ENCODE measurements at places on chromosomes 16 and 17.

GRCh38 chr16:56944954-56945839 is 13.3 kb downstream of the HERPUD1 start:
- DNase-seq = no peak

DNA sequence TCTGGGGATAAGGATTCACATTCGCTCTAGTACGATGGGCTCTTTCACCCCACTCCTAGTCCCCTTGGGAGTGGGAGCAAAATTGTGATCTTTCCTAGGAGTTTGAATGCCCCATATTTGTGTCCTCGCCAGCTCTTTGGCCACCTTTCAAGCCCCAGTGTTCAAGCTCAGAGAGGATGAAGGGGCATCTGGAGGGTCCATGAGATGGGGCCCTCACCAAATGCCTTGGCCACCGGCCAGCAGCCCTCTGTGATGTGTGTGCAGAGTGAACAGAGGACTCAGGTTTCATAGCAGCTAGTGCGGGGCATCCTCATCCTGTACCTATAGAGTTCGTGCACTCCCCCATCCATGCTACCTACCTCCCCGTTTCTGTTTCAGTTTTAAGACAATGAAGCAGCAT is 140.6 kb downstream of the RAB11FIP4 start:
- DNase-seq = no peak

GRCh38 chr16:71623597-71623996 is 2.4 kb upstream of the MARVELD3 start:
- no peak for DNase-seq

GRCh38 chr17:55587608-55588139 is 76.4 kb upstream of the SMIM36 start:
- no peak for DNase-seq

GRCh38 chr17:27651411-27652345 is 20.7 kb downstream of the LGALS9 start:
- peak; percentile 13 for DNase-seq

GRCh38 chr16:24526701-24527495 is 12.5 kb upstream of the RBBP6 start:
- DNase-seq = no peak

- no peak for DNase-seq
Measured at GRCh38 chr17:34487626-34488025, 91.8 kb upstream of the TMEM132E start.

DNA sequence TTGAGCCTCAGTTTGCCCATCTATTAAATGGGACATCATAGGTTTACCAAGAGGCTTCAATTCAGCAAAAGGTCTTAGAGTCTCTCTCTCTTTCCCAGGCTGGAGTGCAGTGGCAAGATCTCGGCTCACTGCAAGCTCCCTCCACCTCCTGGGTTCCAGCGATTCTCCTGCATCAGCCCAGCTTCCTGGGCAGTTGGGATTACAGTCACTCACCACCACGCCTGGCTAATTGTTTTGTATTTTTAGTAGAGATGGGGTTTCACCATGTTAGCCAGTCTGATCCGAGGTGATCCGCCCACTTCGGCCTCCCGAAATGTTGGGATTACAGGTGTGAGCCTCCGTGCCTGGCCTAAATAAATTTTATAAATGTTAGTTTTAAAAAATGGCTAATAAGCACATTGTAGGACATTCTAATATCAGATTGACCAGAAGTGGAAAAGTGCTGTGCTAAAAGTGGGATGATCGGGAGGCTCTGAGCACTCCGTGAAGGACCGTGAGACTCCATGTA is 1.0 kb upstream of the NLRP1 start:
- no peak for DNase-seq

GRCh38 chr16:57405097-57405496 is 530 bp downstream of the CCL17 start:
- DNase-seq = no peak

DNA sequence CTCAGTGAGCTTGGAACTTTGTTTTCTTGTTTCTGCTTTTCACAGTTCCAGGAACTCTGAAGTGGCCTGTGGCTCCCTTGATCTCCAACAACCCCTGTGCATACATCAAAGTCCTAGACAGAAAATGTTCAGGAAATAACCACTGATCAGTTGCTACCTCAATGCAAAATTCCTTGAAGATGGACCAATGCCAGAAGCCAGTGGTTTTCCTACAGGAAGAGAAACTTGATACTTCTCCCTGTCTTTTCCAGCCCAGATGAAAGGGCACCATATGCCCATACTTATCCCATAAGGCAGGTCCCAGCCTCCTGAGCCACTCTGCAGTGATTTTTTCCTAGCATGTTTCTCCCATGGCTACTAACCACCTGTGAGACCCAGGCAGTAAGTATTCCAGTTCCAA is 12.3 kb upstream of the CDRT4 start:
- DNase-seq = no peak

- DNase-seq = no peak
Measured at GRCh38 chr17:41835214-41835799, 725 bp downstream of the NT5C3B start.

DNA sequence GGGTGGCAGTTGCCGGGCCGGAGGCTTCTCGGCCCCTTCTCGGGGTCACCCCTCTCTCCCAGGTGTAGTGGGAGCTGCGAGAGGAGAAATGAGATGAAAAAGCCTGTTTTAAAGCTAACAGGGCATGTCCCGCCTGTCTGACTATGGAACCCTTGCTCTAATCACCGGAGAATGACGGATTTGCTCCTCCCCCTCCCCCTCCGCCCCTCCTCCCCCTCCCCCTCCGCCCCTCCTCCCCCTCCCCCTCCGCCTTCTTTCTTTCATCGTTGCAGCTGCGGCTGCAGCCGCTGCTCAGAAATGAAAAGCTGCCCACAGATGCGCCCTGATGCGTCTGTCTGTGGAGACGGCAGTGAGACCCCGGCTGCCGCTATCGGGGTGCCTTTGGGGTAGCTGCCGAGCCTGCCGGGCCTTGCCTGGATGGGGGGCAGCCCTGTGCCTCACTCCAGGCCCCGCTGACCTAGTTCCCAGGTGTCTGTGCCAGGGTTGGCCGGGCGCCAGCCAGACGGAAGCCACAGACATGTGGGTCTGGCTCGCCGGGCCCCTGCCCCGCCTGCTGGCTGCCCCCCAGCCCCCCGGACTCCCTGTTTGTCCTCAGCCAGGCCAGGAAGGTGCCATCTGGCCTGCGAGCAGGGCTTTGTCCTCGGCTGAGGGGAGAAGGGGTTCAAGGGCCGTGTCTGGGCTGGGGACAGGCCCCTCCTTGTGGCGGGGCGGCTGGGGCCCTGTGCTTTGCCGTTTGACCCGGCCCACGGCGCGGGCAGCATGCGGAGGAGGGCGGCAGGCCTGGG is 37.7 kb downstream of the GINS2 start:
- DNase-seq = peak; percentile 20

DNA sequence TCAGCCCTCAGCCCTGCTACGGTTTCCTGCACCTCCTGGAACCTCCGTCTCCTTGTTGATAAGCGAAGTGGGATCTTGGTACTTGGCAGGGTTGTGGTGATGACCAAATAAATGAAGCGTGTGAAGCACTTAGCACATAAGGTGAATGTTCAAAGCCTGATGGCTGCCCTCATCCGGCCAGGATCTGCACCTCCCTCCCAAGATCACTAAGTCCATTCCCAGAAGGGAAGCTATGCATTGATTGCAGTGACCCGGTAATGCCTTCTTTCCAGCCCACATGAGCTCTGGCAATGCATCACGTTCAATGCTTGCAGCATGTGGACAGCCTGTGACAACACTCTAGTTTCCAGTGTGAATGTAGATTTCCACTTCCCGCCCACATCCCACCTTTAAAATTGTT is 24.9 kb upstream of the RHOT1 start:
- no peak for DNase-seq

DNA sequence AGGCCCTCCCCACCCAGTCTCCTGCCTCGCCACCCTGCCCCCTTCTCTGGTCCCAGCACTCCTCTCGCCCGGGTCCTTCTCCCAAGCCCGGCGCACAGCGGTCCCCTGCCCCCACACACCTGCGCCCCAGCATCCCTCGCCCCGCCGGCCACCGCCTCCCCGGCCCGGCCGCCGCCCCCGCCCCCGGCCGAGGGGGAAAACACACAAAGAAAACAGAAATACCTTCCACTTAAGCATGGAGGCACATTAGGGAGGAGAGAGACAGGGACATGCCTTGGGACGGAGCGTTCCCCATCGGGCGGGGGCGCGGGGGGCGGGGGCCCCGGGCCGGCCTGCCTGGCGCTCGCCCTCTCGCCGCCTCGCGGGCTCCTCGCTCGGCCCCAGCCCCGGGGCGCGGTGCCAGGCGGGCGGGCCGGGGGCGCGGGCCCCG is 326 bp downstream of the SRCIN1 start:
- DNase-seq = no peak

DNA sequence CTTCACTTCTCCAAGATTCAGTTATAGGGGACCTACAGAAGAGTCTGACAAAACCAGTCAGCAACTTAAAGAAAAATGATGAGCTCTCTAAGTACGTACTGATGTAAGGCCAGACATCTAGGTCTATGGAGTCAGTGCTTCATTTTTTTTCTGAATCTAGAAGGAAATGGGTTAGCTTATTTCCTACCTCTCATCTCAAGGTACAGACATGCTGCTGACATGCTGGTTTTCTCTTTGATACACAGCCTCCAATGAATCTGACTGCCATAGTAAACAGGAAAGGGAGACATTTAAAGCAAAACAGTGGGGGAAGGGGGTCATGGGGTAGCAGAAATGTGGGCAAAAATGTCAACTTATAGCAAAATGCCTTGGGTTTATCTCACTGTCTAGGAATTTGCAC is 16.4 kb downstream of the CDR2 start:
- DNase-seq = no peak

GRCh38 chr16:56357241-56357764 is 68.0 kb downstream of the AMFR start:
- no peak for DNase-seq

- peak; percentile 9 for DNase-seq
Measured at GRCh38 chr17:8162233-8162996, at the start of gene VAMP2. VAMP2 (minus strand) TSS chr17:8162948; CDS start chr17:8162879, 69 bp downstream.

DNA sequence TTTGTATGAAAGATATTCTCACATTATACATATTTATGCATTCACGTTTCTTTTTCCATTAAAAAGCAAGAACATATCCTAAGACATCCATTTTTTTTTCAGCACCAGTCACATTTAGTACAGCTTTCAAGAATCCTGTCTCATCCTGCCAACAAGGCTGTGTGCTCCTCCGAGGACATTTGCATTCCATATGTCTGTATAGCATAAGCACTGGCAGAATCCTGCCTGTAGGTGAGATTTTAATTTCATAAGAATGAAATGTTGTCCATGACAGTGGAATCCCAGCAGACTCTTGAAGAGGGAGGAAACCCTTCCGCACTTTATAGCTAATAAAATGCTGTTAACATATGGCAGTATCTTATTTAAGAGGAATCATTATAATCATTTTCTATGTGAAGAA is 2.9 kb upstream of the PMP22 start:
- no peak for DNase-seq

DNA sequence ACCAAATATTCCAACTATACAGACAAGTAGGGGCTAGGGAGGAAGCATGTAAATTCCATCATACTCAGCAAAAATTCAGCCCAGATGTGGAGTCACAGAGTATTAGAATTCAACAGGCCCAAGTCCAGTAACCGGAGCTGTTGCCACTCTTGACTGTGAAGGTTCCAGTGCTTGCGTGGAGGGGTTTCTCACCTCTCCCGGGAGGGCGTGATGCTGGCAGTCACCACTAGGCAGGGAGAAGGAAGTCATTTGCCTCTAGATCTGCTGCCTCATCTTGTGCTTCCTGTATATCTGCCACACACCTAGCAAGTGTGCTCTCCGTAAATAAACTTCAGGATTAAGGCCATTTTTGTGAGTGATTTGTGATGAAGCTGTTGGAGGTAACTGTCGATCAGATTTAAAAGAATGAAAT is 1.0 kb upstream of the CKLF start:
- DNase-seq = no peak

DNA sequence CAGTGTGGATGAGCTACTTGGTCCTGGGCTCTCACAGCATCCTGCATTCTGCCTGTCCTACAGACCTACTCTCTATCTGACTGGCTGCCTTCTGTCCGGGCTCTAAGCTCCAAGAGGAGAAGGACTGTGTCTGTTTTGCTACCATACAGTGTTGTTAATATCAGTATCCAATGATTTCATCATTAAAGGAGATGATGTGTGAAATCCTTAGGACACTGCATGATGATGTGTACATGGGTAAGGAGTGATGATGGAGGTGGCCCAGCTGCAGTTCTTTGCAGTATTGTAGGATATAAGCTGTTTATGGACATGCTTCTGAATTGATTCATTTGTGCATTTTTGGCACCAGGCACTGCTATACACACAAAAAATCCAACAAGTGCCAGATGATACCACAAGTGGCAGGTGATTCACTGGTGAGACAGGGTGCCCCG is 536.9 kb upstream of the CDH11 start:
- no peak for DNase-seq

- no peak for DNase-seq
Measured at GRCh38 chr17:55813944-55814343, 63.1 kb downstream of the PCTP start.

GRCh38 chr16:67404740-67405226 is 11.5 kb upstream of the TPPP3 start:
- DNase-seq = no peak

GRCh38 chr17:74150428-74151025 is 53.0 kb upstream of the RPL38 start:
- no peak for DNase-seq

GRCh38 chr16:20107083-20107482 is 33.4 kb upstream of the GPR139 start:
- no peak for DNase-seq

- DNase-seq = no peak
Measured at GRCh38 chr16:75099075-75099667, 17.4 kb downstream of the LDHD start.

Data from NCI-H774 (cell line).